Activated T-cell treated with anti-CD3 and anti-CD28 coated beads, Interleukin-2, amount 50 U/mL, for 4 hours (primary cell): ENCODE measurements at places on chromosomes 5 and 9. TPM values are rescaled to one million over a fixed set of nuclear protein-coding genes. Genes with fewer than 3 reads are reported as not detected.

The CSF1R gene
- total RNA-seq: 0.46 TPM

The SPEF2 gene
- 3.4 TPM for total RNA-seq

The TRPM3 gene
- not detected for total RNA-seq

GRCh38 chr5:119290161-119290569 lies 65.7 kb upstream of the TNFAIP8 start:
- DNase-seq: no peak

The HSPB3 gene
- total RNA-seq: not detected

The SLC34A1 gene
- not detected for total RNA-seq

The SLC4A9 gene
- not detected for total RNA-seq

DNA sequence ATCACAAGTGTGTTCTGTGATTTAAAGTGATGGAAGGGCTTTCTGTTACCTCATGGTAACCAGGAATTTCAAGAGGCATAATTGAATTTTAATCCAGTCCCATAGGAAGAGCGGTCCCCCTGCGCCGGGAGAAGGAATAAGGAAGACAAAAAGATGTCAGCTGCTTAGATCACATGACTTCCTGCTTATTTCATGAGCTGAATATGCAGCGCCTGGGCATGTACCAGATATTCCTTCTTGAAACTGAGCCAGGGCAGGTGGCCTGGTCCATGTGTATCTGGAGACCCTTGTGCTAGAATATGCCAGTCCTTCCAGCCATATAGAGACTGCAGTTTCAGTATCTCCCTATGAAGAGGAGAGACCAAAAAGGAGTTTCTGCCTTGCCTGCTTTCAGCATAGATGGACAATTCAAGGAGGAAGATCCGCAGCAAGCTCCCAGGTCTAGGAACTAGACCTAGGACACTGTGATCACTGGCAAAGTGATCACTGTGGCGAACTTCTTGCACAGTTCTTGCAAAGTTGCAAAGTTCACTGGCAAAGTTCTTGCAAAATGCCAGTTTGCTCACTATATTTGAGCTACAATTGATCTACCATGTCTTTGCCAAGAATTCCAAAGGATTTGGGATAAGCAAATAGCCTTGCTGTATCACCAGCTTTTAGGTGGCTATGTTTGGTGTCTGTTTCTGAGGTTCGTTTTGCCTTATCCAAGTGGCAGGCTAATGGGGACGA lies 102.9 kb upstream of the PHYKPL start:
- DNase-seq: no peak

The TRPM6 gene
- total RNA-seq: 0.05 TPM

DNA sequence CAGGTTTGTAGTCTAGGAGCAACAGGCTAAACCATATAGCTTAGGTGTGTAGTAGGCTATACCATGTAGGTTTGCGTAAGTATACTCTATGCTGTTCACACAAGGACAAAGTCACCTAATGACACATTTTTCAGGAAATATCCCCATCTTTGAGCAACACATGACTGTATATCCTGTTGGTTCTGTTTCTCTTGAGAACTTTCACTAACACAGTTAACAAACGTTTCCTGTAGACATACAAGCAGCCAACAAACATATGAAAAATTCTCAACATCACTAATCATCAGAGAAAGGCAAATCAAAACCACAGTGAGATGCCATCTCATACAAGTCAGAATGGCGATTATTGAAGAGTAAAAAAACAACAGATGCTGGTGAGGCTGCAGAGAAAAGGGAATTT lies 68.2 kb downstream of the NR2F1-AS1 start:
- DNase-seq: no peak

DNA sequence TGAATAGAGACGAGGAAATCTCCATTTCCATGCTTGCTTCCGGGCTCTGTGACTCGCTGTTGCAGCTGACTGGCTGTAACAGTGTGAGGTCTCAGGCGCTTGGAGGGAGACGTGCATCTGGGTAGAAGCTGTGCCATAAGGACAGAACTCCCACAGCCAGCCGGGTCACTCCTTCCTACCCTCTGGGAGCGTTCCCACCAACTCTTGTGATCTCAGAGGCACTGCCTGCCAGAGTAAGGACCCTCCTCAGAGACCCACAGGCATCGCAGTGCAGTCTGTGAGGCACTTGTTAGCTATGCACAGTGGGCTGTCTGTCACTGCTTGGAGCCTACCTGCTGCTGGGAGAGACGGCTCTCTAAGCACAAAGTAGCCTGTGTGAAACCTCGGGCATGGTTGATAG lies 203.4 kb upstream of the SEMA6A start:
- DNase-seq: no peak

The KCNT1 gene
- not detected for total RNA-seq

- no peak for DNase-seq
These were observed 16.7 kb upstream of the TNPO1 start for GRCh38 chr5:72799721-72800120.

The FCHSD1 gene
- 22.1 TPM for total RNA-seq

DNA sequence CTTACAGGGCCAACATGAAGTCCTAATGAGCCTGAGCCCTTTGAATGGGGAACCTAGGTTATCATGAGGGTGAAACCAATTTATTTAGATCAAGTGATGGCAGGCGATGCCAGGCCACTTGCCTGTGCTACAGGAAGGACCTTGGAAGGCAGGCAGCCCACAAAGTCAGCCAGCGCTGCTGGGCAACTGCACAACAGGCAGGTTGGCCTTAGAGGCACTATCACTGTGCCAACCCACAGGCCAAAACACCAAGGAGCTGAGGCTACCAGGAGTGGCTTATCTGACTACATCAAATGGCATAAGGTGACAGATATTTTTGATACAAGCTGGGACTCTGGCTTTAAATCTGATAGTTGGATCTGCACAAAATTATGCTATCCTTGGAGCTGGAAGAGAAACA lies 319.1 kb downstream of the NTRK2 start:
- no peak for DNase-seq

GRCh38 chr5:152116934-152117333 lies 192.3 kb upstream of the GLRA1 start:
- DNase-seq: no peak

GRCh38 chr5:77304388-77304787 lies 93.9 kb downstream of the PDE8B start:
- no peak for DNase-seq

The NUTM2G gene
- not detected for total RNA-seq

- DNase-seq: no peak
These were observed 42.8 kb downstream of the AMBP start for GRCh38 chr9:114035221-114035844.

The DBH gene
- not detected for total RNA-seq

GRCh38 chr9:131122158-131122557 lies 3.2 kb upstream of the NUP214 start:
- DNase-seq: no peak

The PLAA gene
- total RNA-seq: 54.4 TPM

The MEGF10 gene
- not detected for total RNA-seq

DNA sequence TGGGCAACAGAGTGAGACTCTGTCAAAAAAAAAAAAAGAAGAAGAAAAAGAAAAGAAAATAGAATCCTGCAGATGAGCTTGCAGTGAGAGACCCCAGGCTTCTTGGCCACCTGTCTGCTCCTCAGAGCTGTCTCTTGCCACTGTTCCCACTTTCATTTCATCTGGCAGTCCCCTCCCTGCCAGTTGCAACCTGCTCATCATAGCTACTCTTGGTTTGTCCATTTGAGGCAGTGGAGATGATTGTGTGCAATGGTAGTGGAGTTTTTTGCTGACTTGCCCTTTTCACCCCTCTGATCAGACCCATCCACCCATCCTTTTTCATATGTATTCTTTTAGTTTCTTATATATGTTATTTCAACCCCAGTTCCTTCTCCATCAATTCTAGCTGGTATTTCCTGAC lies 28.7 kb downstream of the ANKRD33B start:
- no peak for DNase-seq

- no peak for DNase-seq
These were observed 61.4 kb downstream of the PSMB7 start for GRCh38 chr9:124353811-124354274.
